ENCODE measurements at places on chromosomes 11 and 22.

- no peak for DNase-seq
Measured at GRCh38 chr11:69337211-69337721, 43.3 kb downstream of the MYEOV start.

DNA sequence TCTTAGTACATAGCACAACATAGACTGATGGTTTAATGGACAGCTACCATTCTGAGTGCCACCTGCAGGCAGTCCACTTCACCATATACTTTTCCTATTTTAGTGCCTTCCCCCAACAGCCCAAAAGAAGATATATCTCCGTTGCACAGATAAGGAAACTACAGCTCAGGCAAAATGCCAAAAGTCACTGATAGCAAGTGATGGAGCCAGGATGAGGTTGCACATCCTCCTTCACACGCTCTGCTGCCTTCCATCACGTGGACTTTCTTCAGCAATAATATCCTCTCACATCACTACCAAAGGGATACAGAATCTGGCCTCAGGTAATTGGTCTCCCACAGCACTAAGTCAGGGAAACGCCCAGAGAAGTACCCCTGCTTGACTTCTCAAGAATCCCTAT lies 7.5 kb downstream of the TCF20 start:
- no peak for DNase-seq

DNA sequence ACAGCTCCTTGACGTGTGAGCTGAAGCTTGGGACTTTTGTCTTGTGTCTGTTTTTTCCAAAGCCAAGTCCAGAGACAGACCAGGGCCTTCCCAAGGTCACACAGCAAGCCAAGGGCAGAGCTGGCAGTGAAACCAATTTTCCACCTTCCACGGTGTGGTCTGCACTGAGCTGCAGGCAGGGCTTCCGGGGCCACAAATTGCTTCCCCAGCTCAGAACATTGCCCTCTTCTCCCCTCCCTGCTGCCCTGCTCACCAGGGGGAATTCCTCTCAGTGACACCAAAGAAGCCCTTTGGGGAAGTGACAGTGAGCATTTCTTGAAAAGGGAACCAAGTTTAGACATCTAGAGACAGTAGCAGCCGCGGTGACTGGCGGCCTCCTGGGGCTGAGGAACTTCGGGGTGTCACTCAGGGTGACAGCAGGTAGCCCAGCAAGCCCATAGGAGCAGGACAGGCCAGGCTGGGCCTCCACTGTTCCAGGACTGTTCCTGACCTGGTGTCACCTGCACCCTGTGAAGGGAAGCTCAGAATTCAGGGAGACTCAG lies 9.2 kb downstream of the FXYD2 start:
- no peak for DNase-seq

- no peak for DNase-seq
Measured at GRCh38 chr11:102453921-102454320, 1.4 kb upstream of the TMEM123 start.

- DNase-seq: peak; percentile 73
Measured at GRCh38 chr22:46002757-46003270, 25.9 kb upstream of the WNT7B start.

DNA sequence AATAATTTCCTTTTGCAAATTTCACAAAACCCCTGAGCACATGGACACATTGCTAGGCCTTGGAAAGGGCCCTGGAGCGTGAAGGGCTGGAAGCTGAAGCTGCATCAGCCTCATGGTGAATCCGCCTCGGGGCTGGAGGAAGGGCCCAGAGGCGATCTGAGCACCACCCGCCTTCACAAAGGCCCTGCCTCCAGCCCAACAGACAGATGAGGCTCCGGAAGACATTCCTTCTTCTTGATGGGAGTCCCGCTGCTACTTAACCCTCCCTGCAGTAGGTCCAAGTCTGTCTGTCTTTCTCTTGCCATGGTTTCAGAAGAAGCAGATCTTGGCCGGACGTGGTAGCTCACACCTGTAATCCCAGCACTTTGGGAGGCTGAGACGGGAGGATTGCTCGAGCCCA lies 16.5 kb downstream of the ARRB1 start:
- DNase-seq: no peak

GRCh38 chr11:73996161-73996747 lies 12.6 kb downstream of the UCP3 start:
- DNase-seq: no peak

DNA sequence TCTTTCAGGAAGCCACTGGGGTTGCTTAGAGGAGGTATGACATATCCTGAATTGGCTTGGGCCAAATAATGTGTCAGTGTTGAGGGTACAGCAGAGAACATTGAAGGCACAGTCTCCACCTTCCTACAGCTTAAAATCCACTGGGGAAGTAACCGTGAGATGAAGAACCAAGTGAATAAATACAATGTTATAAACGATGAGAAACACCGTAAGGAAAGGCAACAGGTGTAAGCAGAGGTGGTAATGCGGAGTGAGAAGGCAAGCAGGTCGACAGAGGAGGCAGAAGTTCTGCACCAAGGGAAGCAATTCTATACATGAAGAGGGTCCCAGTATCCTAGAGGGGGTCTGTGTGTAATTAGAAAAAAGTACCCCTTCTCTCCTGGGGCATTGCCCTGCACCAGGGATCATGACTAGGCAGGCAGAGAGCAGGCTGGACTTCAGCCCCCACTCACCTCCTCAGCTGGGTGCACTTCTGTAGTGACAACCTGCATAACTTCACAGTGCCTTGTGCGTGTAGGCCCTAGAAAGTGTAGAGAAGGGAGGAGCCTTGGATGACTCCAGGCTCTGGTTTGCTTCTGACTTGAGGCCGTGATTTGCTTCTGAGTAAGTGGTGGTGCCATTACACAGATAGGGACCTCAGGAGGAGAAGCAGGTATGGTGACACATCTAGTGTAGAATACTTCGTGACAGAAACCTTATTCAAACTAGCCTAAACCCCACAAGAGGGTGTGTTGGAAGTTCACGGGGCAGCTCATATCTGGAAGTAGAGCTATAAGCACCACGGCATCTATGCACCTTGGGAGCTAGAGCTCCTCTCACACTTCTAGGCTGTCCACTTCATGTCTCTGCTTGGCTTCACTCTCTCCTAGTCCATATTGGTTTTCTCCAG lies 4.9 kb downstream of the MYOD1 start:
- DNase-seq: no peak

- no peak for DNase-seq
Measured at GRCh38 chr22:47624252-47625012, 862.0 kb downstream of the TBC1D22A start.

- DNase-seq: peak; percentile 4
Measured at GRCh38 chr11:121367001-121367843, 74.7 kb downstream of the SC5D start.

- DNase-seq: no peak
Measured at GRCh38 chr22:30230787-30231461, 15.6 kb downstream of the LIF start.

GRCh38 chr11:57499413-57499982 lies 16.0 kb downstream of the SLC43A1 start:
- DNase-seq: peak; percentile 98

DNA sequence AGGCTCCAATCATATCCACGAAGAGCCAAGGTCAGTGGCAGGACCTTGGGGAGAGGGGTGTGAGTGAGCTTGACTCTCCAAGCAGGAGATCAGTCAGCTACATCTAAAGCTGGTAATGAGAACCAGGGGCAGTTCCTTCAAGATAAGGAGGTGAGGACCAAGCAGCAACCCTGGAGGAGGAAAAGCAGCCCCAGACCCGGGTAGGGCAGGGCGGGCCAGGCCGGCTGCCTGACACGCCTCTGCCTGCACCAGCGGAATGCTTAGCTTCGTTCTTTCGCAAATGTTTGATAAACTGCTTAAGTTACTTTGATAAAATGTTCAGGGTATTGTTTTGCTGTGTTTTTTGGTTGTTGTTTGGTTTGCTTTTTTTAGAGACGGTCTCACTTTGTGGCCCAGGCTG lies 18.7 kb upstream of the FADD start:
- DNase-seq: no peak

- DNase-seq: peak; percentile 96
Measured at GRCh38 chr11:94926698-94927237, 46.6 kb downstream of the CWC15 start.

DNA sequence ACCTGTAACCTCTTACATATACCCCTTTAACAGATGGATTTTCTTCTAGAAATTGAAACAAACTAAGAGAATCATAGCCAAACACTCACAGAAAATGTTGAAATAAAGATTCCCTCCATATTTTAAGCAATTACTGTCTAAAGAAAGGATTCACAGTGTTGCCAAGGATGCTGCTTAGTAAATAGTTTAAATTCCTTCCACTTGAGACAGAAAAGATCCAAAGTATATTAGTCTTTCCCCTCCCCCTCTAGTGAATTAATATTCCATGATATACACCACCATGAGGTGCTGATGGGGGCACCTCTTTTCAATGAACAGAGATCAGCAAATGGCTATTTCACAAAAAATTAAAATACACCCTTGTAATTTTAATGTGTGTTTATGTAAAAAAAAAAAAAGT lies 186.8 kb downstream of the SOX6 start:
- DNase-seq: peak; percentile 53

DNA sequence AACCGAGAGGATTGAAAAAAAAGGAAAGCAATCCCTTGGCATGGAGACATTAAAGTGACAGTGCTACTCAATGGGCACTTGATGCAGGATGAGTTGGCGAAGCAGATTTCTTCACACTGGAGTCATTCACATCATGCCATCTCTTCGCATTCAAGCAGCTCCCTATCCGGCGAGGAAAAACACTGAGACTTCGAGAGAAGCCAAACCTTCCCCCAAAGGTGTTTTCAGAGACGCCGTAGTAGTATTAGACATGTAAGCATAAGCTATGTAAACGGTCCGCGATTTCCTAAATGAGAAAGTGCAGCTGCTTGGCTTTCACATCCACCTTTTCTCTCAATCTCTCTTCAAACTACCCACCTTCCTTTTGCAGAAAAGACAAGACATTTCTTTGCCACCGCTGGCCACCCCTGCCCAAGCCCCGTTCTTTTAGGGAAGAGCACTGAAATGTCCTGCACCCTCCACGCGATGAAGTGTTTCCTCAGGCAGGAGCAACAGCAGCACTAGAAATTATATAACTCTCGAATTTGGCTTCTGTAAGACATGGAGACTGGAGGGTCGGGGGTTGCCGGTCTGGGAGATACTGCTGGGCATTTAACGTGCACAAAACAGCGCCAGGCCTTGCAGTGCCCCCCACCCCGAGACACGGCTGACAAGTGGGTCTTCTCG lies at the start of gene DLG2:
TSS of gene DLG2 (minus strand) at position 13 of the 666 bp plus-strand sequence.
- peak; percentile 66 for DNase-seq

DNA sequence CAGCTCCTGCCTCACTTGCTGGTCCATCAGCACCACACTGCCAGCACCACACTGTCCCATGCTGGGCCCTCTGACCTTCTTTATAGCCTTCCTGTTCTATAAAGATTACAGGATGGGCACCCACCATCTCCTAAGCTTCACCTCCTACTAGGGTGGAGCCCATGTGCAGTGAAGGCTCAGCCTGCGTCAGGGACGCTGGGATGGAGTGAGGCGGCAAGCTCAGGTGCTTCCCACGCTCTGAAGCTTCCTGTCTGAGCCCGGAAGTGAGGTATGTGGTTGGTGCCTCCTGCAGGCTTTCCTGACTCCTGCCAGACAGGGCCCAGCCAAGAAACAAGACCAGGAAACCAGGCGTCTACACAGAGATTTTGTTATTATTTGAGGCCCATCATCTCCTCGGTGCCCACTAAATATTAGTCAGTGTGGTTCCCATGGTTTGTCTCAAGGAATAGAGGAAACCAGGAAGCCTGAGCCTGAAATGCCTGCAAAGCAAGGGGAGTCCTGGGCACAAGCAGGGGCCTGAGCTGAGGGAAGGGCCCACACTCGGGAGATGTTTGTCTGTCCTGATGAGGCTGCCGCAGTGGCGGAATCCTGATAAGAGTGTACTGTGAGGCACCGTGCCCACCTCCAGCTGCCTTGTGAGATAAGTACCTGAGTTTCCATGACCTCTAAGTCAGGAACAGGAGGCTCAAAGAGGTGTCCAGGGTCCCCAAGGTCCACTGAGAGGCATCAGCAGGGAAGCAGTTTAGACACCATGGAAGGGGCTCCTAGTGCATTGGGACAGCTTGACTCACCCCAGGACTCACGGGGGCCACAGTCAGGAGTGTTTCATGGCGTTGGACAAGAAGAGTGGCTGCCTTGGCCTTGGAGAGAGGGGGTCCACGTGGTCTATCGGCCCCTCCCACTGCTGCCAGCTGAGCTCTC lies 22.0 kb downstream of the RSPH14 start:
- no peak for DNase-seq

DNA sequence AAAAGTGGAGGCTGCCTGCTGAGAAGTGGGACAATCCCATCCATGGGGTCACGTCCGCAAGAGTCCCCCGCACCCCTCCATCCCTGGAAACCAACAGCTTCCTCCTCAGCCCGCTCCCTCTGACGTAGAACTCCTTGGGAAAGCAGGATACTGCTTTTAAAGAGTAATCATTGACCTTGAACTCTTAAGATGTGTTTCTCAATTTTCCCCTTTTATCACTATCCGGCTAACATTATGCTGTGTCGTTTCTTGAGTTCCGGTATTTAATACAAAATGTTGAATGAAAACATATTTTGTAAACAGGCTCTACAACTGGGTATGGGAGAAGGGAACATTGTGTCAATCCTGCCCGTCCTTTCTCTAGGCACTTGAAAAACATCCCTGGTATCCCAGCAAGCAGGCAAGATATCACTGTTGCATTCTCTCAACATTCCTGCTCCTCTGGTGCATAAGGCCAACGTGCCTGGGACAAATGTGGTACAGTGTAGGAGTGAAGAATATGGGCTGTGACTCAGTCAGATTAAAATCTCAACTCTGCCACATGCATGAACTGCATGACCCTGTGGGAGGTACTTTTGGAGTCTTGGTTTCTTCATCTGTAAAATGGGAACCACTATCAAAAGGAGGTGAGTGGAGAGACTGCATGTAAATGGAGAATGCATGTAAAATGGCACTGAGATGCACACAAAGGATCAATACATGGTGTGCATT lies 52.8 kb downstream of the WT1 start:
- no peak for DNase-seq

- DNase-seq: peak; percentile 27
Measured at GRCh38 chr11:25566298-25567200, 765.4 kb upstream of the ANO3 start.

GRCh38 chr11:46277313-46277621 lies 195 bp upstream of the CREB3L1 start:
- DNase-seq: peak; percentile 90

- no peak for DNase-seq
Measured at GRCh38 chr11:20373147-20373546, 9.6 kb downstream of the HTATIP2 start.

DNA sequence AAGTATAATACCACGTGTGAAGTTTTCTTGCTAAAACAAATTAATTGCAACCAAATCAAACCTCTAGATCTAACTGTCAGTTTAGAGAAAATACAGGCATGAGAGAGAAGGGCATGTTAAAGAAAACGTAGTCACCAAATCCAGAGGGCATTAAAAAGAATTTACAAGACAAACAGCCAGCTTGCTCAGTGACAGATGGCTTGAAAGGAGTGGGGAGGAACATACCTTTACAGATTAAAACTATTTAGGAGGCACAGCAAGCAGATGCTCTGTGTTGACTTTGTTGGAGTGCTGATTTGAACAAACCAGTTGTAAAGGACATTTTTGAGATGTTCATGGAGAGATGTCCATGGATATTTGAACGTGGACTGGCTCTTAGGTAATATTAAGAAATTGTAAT lies 96.9 kb downstream of the ATXN10 start:
- no peak for DNase-seq

All from adipocyte (in vitro differentiated cells).